ENCODE measurements at places on chromosomes 16 and 17.

DNA sequence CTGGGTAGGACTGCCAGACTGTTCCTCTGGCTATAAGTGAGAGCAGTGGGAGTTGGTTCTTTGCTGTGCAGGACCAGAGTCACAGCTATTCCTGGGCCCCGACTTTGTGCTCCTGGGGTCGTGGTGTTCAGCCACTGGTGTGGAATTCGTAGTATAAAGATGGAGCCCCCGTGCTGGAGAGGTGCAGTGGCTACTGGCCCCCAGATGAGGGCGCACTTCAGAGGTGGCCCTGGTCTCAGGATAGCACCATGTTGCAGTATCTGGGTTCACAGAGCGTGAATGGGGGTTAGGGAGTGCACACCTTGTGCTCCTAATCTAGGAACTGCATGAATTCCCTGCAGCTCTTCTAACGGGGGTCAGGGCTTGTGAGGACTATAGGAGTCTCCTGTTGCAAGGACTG, 21.1 kb downstream of the TANC2 start:
- DNase-seq: no peak

- no peak for DNase-seq
Measured at GRCh38 chr17:18138065-18138749, 29.7 kb downstream of the MYO15A start.

DNA sequence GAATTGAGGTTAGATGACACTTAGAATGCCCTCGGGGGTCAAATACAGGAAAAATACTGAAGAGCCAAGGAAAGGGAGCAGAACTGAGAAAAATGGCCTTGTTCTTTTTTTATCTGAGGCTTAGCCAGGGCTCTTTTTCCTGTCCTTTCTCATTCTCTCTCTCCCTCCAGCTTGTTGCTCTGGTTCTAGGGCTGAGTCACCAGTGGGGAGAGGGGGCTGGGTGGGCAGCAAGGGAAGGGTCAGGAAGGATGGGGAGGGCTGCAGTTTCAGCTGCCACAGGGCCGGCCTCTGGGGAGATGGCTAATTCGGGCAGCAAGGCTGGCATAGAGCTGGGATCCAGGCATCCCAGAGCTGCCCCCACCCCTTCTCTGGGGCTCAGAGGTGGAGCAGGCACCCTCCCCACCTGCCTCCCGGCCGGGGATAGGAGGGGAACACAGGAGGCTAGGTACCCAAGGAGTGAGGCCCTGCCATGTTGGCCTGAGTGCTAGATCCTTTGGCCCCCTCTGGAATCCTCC, 3.9 kb downstream of the ITGA3 start:
- DNase-seq: no peak

DNA sequence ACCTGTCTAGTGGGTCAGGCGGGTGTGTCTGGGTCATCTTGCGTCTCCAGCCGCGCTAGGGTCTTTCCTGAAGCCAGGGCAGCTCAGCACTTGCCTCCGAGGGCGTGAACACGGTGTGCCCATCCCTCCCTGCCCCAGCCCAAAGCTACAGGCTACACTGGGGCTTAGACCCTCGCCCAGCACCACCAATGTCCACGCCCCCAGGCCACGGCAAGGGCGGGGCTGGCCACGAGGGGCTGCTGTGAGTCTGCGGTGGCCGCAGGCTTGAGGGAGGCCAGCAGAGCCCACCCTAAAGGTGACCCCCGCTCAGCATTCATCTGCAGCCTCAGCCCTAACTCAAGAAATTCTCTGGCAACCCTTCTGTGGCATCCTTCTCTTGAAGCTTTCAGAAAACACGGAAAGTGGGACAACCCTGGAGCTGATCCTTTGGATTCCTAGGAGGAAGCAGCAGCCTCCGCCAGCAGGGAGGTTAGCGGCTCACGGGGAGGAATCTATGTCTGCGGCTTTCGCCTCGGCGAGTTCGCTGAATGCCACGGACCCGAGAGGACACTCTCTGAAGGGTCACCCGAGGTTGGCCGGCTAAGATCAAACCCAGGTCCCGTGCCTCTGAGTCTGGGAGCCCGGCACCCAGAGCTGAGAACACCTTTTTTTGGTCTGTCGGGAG, 41.7 kb downstream of the TIMM22 start:
- DNase-seq: no peak

GRCh38 chr16:4200000-4200780, 41.7 kb downstream of the SRL start:
- DNase-seq: no peak

DNA sequence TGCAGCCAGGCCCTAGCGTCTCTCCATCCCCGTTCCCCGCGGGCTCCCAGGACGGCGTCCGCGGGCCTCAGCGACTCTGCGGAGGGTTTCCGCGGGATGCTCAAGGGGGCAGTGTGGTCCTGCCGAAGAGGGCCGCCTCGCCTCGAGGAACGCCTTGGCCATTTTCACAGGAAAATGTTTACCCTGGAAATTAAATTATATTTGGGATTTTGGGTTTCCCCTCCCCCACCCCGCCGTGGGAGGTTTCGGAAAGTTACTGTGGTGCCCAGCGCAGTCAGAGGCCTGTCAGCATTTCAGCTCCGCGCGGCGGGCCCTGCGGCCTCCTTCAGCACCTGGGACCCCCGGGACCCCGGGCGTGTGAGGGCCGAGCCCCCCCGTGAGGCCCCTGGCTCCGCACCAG, 94.5 kb downstream of the PCTP start:
- DNase-seq: no peak

GRCh38 chr16:88356124-88356726, 26.5 kb upstream of the ZNF469 start:
- no peak for DNase-seq

GRCh38 chr16:10750793-10751192, 7.2 kb downstream of the NUBP1 start:
- DNase-seq: no peak

GRCh38 chr16:75256059-75256571, 4.7 kb upstream of the BCAR1 start:
- no peak for DNase-seq

GRCh38 chr16:74463888-74464287, 42.6 kb upstream of the CLEC18B start:
- DNase-seq: no peak

- DNase-seq: no peak
Measured at GRCh38 chr17:61968757-61969156, 41.0 kb upstream of the INTS2 start.

- no peak for DNase-seq
Measured at GRCh38 chr16:79508294-79508693, 92.2 kb downstream of the MAF start.

DNA sequence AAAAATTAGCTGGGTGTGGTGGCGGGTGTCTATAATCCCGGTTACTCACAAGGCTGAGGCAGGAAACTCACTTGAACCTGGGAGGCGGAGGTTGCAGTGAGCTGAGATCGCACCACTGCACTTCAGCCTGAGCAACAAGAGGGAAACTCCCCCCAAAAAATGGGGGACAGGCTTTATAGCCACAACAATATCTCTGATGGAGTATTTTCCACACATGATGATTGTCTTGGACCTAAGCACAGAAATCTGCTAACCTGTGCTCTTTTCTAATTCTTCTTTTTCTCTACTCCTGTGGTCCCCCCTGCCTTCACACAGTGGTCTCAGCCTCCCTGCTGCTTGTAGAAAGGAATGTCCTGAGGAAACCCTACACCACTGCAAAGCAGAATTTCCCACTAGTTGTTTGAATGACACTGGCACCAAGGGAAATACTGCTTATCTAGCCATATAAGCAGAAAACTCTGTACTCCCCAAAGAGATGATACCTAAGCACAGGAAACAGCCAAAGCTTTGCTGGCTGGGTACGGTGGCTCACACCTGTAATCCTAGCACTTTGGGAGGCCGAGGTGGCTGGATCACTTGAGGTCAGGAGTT, 117.6 kb downstream of the USP31 start:
- no peak for DNase-seq

DNA sequence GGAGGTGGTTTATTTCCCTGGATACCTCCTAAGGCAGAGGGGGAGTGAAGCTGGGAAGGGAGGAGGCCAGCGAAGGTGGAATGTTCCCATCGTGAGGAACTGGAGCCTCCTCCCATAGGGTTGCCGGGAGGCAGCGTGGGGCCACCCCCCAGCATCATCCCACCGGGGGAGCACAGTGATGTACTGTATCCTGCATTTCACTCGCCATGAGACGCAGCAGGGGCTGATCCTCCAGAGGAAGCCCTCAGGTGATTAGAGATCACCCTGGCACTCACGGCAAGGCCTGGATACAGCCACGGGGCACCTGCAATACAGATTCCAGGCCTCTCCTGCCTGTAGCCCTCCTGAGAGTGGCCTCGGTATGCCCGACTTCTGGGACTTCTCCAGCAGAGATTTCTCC, 25.5 kb upstream of the BEAN1 start:
- DNase-seq: no peak

DNA sequence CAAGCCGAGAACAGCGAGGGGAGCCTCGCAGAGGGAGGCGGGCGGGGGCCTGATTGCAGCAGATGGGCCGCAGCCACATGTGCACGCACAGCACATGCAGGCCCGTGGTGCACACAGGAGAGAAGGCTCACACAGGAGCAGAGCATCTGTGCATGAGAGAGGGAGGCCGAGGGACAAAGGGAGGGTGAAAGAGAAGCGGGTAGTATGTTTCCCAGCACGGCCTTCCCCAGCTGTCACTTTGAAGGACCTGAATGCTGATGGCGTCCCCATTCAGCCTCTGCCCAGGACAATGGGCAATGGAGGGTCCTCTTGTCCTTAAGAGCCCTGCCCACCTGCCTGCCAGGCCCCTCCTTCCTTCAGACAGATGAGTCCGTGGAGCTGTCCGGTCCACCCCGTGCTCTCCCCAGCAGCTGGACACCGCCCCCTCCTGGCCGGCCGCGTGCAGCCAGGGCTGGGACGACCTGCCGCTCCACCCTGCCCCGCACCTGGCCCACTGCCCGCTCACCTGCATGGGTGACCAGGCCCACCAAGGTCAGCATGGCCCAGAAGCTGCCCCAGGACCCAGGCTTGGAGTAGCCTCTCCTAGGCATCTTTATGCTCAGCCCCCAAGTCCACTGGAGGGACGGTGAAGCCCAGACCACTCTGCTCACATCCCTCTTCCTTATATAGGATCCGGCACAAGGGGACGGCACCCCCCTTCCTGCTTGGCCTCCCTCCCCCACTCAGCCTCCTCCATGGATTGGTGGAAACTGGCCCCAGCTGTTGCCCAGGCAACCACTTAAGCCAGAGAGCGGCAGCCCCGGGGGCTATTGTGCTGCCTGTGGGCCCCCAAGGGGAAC, at the start of gene BTBD17:
TSS of gene BTBD17 (minus strand) at position 639 of the 839 bp plus-strand sequence. CDS start at position 590, 49 bp downstream.
- DNase-seq: no peak

GRCh38 chr17:50919321-50920040, 53.3 kb upstream of the TOB1 start:
- peak; percentile 97 for DNase-seq

DNA sequence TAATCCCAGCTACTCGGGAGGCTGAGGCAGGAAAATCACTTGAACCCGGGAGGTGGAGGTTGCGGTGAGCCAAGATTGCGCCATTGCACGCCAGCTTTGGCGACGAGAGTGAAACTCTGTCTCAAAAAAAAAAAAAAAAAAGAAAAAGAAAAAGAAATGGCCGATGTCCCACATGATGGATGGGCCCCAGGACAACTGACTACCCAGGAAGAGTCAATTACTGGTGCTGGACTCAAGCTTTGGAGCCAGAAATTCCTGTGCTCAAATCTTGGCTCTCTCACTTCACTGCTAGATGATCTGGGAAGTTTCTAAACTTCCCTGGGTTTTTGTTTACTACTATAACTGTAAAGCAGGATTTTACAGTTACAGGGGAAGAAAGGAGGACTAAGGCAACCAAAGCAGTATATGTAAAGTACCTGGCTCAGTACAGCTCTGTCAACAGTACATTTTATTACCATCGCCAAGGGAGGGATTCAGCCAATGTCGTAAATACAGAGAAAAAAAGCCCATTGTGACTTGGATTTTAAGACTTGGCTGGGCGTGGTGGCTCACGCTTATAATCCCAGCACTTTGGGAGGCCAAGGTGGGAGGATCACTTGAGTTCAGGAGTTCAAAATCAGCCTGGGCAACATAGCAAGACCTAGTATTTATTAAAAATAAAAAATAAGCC, 11.9 kb downstream of the C16orf86 start:
- DNase-seq: peak; percentile 84

DNA sequence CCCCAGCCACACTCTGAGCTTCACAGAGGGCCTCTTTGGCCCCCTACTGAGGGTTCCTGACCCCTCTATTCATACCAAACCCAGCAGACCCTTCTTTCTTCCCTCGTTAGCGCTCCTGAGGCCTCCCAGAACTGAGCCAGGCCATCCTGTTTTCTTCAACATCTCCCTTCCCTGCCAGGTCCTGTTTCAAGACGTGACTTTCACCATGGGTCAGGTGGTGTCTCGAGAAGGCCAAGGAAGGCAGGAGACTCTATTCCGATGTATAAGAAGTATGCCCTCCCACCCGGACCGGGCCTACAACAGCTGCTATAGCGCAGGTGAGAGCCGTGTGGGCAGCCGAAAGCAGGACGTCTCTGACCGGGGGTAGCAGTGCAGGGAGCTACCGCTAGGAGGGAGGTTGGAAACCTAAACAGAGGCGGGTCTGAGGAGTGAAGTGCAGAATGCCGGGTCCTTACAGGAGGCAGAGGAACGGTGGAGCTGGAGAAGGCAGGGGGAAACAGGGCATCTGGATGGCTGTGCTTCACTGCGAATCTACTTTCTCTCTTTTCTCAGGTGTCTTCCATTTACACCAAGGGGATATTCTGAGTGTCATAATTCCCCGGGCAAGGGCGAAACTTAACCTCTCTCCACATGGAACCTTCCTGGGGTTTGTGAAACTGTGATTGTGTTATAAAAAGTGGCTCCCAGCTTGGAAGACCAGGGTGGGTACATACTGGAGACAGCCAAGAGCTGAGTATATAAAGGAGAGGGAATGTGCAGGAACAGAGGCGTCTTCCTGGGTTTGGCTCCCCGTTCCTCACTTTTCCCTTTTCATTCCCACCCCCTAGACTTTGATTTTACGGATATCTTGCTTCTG, 1.3 kb upstream of the SENP3 start:
- DNase-seq: no peak

GRCh38 chr16:52718046-52718445, 171.1 kb upstream of the TOX3 start:
- DNase-seq: no peak

- DNase-seq: no peak
Measured at GRCh38 chr17:58691701-58692238, at the start of gene TEX14. Gene TEX14 (minus strand): TSS chr17:58692045. CDS start chr17:58652001, 40,044 bp downstream.

- no peak for DNase-seq
Measured at GRCh38 chr17:47726796-47727703, 6.0 kb upstream of the TBX21 start.
